ENCODE measurements at places on chromosomes 16 and 17. TPM values are rescaled to one million over a fixed set of nuclear protein-coding genes. Genes with fewer than 3 reads are reported as not detected.

DNA sequence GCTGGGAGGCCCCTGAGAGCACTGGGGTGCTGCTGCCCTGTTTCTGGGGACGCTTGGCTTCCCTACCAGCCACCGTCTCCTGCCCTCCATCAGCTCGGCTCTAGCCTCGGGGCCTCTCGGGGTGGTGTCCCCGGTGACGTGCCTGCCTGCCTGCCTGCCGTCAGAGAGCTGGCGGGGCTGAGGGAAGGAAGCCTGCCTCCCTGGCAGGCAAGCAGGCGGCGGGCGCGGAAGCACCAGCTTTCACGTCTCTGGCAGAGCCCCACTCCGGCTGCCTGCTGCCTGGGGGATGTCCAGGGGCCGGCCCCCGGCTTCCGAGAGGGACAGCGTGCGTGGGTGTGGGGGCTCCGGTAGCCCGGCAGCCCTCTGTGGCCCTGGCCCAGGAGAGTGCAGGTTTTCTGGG lies 9.3 kb downstream of the CENPX start:
- no peak for DNase-seq

DNA sequence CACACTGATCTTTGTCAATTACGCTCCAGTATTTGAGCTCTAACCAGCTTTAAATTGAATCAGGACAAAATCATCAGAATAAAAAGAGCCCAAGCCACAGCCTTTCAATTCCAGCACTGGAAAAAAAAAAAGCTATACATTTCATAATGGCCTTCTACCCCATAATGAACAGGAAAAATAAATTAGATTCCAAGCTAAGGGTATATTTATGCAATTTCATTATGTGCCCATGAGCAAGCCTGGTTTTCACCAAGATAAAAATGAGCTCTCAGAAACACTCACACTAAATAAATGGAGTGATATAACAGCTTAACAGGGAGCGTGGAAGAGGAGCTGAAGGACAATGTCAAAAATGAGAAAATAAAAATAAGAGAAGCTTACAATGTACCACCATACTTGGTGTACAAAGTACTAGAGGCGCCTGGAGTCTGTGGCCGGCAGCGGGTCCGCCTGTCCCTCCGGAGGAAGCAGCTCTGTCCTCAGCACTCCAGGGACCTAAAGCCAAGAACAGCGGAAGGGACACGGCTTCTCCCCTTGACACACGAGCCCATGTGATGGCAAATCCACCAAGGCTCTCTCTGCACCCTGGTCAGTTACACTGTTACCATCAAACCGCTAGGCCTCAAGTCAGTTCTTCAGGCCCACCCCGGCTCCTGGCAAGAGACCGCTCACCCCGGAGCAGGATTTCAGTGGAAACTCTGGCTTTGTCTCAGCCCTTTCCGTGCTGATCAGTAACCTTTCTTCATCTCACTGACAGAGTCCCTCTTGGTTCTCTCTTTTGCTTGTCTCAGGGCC lies 69.6 kb downstream of the RBFOX3 start:
- no peak for DNase-seq

Gene TAOK2
- total RNA-seq, result 38.7 TPM

DNA sequence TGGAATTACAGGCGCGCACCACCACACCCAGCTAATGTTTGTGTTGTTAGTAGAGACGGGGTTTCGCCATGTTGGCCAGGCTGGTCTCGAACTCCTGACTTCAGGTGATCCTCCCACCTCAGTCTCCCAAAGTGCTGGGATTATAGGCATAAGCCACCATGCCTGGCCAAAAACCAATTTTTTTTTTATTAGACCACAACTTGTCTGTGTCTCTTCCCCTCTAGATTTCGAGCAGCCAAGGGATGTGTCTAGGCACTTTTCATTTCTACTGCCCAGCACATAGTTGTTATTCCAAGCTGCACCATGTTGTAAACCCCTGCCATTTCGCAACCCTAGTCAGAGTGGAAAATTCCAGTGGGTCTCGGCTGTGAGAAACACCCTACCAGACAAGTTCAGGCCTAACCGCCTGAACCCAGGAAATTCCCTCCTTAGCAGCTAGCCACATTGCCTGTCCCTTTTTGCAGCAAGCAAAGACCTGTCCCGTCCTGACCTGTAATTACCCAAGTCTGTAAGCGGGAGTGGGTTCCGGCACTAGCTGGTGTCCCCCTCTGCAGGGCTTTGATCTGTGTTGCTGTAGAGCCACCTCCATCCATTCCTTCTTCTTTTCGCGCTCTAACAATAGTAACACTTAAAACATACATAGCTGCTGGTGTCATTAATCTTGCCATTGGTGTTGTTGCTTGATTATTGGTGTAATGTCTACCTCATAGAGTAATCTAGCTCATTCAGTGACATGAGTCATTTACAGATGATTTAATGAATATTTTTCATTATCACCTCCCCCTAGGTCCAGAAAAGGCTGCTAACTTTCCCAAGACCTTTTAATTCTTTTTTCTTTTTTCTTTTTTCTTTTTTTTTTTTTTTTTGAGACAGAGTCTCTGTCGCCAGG lies 77.3 kb upstream of the ATF7IP2 start:
- no peak for DNase-seq

Gene CMTM3
- total RNA-seq, result 100 TPM

All from activated CD4-positive, alpha-beta T cell treated with anti-CD3 and anti-CD28 coated beads, Interleukin-2, amount 10 ng/mL, durations not matched to agents 24 days and 14 days (primary cell).